NCI-H524 treated with DMSO at 0.1 percent for 48 hours (cell line): ENCODE measurements at places on chromosomes 2 and 18.

GRCh38 chr2:24855726-24856125, 62.5 kb downstream of the CENPO start:
- DNase-seq = no peak

DNA sequence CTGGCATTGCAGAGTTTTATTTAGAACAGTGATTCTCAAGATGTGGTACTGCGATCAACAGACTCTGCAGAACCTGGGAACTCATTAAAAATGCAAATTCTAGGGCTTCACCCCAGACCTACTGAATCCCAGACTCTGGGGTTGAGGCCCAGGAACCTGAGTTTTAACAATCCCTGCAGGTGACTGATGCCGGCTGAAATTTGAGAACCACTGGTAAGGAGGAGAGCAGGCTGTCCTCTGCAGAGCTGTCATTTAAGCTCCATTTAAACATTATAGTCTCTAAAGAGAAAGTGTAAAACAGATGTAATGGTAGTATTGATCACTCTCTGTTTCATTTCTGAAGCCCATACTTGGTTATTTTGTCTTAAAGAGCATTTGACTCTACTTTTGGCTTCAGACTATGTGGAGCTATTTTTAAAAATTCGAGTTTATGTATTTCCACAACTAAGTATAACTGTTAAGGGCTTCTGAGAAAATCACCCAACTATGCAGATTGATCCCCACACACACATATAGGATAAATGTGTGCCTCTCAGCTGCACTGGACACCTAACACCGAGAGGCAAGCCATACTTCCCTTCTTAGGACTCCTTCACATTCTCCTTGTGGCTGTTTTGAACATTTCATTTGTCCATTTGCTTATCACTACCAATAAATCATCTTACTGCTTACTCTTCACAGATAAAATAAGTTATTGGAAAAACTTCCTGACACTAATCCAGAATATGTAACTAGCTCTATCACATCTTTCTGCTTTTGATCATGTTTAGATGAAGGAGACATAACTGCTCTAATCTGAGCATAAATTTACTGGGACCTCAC, 487.5 kb downstream of the DLGAP1 start:
- peak; percentile 21 for DNase-seq

GRCh38 chr2:44247924-44248323, 27.4 kb upstream of the SLC3A1 start:
- no peak for DNase-seq

DNA sequence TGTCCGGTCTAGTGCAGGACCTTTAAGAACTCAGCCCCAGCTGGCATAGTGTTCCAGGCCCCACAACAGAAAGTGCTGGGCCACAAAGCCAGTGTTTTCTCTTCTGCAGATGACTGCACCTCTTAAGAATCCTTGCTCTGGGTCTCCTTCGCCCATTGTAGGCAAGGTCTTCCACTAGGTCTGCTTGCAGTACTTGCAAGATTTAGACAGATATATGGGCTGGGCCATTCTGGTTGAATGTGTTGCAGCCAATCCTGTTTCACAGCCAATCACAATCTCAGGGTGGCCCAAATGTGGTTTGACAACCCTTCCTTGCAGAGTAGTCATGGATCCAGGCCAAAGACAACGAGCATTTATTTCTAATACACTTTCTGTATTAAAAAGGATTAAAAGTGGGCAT, 13.1 kb upstream of the PIEZO2 start:
- DNase-seq = no peak

DNA sequence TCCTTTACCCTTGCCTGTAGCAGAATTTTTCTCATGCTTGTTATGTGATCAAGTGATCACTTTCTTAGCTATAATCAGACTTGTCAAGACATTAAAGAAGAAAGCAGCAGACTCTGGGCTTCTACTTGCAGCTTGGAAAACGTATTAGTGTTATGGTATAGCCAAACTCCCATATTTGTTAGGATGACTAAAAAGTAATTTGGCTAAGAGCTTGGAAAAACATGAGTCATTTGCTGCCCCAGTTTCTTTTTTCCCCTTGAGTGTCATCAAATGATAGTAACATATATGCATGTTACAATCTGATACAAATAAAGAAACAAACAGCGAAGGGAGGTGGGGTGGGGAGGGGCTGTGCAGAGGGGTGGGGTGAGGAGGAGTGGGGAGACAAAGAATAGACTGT, 155.5 kb downstream of the IKZF2 start:
- DNase-seq = no peak

DNA sequence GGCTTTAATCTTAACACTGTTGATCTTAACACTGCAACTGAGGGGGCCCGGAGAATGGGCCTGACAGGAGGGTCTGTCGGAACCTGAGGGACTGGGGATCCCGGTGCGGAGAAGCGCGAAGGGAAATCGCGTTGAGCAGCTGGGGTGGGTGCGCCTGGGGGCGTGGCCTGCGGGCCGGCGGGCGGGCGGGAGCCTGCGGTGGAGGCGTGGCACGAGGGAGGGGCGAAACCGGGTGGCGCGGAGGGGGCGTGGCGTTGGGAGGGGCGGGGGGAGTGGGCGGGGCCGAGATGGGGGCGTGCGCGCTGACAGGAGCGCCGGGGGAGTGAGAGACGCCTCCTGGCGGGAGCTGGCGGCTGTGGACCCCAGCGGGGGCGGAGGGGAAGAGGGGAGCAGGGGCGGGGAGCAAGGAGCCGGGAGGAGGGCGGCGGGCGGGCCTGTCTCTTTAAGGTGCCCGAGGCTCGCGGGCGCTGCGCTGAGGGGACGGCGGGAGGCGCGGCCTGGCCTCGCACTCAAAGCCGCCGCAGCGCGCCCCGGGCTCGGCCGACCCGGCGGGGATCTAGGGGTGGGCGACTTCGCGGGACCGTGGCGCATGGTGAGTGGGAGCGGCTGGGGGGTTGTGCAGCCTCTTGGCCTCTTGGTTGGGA, at the start of gene TWSG1:
Gene TWSG1 (plus strand): TSS at position 445 of the 644 bp plus-strand sequence. CDS start 2,457 bp downstream, outside the sequence.
- peak; percentile 39 for DNase-seq

GRCh38 chr2:144546933-144547332, 27.0 kb upstream of the ZEB2 start:
- DNase-seq = no peak

GRCh38 chr2:120570001-120570400, 165.7 kb upstream of the GLI2 start:
- no peak for DNase-seq

- DNase-seq = no peak
Observed at GRCh38 chr2:239161711-239162140, 239.1 kb downstream of the HDAC4 start.

GRCh38 chr18:76923485-76924085, 101.2 kb downstream of the ZNF236 start:
- no peak for DNase-seq

GRCh38 chr2:172196768-172197431, 94.2 kb upstream of the DLX2 start:
- no peak for DNase-seq

GRCh38 chr2:117862459-117862858, 48.0 kb downstream of the DDX18 start:
- no peak for DNase-seq

DNA sequence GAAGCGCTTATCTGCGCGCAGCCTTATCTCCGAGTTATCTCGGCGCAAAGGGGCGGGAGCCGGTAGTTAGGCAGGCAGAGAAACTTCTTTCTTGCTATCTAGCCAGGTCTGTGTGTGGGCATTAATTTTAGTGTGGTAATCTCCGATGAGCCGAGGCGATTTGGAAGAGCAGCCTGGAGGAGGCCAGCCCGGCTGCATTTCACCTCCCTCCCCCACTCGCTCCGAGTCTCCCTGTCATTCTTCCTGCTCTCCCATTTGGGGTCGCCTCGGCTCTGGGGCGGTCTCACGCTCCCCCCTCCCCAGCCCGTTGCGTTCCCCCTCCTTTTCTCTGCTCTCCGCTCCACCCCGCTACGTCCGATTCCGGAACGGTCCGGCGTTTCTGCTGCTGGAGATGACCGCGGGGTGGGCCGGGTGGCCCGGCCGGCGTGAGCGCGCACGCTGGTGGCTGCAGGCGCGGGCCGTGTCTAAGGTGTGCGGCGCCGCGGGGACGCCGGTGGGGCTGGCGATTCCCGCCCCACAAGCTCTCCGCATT, 566 bp downstream of the GATA6 start:
- no peak for DNase-seq

DNA sequence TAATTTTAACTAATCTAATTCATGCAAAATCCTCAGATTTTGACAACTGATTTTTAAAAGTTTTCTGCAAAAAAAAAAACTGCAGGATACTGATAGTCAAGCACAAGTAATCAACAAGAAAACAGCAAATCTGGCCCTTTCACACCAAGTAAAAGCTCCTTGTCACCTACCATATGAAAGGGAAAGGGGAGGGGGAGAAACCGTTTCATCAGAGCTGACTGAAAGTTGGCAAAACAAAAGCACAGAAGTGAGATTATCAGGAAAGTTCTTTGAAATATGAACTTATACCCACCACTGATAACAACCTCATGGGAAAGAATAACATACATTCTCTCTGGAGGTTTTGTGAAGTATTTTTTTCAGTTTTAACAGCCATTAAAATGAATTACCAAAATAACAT, 38.7 kb downstream of the ZNF521 start:
- DNase-seq = no peak

DNA sequence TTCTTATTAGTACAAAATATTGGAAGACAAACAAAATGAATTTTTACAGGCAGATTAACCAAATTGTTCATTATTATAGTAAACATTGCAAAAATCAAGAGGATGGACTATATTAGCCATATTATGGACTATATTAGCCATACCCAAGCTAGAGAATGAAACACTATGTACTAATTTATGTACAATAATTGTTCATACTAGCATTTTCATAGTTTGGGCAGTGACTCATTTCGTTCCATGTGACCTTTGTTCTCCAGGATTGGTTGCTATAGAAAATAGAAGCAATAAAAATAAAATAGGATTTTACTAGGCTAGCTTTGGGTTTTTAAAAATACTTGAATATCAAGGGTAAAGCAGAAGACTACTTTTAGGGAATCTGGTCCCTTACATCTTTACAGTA, 176.8 kb downstream of the ZEB2 start:
- no peak for DNase-seq

DNA sequence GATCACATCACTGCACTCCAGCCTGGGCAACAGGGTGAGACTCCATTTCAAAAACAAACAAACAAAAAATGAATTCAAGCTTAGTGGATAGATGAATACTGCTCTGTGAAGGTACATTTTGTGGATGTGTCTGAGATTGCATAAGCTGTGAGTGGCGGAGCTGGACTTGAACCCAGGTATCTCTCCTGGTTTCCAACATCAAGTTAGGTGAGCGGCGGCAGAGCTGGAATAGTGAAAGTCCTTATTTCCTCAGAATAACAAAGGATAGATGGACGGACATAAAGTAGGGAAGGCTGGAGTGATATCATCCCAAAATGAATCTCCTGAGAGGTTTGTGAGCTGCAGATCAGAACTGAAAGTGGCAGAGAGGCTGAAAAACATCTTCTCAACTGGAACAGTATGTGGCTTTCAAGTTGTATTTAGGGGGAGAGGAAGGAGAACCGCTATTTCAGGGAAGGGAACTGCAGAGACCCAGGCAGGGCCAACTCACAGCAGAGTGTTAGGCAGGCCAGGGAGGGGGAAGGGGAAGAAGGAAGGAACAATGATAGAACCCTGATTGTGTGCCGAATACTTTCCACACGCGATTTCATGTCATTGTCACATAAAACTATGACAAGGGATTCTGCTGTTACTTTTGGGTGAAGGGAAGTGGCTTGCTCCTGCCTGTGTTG, 106.2 kb downstream of the LPIN1 start:
- no peak for DNase-seq

DNA sequence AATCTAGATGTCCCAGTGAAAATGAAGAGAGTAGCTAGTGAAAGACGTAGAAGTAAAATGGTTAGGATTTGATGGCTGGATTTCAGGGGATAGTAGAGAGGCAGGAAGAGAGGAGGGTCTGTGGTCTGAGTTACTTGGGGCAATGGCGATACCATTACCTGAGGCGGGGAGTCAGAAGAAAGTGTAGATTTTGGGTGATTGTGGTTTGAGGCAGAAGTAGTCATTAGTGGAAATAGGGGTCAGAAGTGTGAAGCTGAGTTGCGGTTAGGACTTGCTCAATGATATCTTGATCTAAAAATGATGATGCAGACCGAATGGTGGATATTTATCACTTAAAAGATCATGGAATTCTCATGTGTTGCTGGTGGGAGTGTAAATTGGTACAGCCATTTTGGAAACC, 41.0 kb downstream of the CEP192 start:
- no peak for DNase-seq

DNA sequence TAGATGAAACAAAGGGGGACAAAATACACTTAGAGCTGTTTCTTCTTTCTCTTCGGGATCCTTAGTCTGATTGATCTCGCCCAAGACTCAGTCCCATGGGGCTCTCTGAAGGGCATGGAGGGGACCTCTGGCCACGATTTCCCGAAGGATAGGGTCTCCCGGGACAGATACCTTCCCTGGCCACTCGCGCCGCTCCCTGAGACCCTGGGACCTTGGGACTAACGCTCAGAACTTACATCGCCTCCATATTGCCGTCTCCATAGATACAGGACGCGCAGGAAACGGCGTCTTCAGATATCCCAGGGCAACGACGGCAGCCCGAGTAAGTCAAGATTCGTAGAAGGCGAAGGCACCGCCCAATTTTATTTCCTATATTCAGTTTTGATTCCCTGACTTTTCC, at the start of gene CFAP65:
Gene CFAP65 (minus strand): TSS at position 265 of the 400 bp plus-strand sequence. CDS start 2,468 bp downstream, outside the sequence.
- DNase-seq = no peak

DNA sequence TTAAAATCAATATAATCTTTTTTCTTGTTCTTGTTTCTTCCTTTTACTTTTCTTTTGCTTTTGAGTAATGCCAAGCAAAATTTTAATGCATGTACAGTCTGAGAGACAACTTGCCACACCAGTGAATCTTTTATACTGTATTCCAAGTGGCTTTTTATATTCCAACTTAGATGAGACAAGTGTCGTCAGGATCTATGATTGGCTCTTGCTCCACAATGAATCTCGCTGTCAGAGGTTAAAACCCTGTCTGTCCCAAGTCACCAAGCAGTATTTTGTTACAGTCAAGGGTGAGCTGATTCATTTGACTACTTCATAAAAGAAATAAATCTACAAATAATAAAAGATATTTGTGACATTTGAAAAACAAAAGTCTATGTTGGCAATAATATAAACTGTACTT, at the start of gene MSTN:
Gene MSTN (minus strand): TSS at position 129 of the 400 bp plus-strand sequence. CDS start 133 bp downstream, outside the sequence.
- DNase-seq = no peak

DNA sequence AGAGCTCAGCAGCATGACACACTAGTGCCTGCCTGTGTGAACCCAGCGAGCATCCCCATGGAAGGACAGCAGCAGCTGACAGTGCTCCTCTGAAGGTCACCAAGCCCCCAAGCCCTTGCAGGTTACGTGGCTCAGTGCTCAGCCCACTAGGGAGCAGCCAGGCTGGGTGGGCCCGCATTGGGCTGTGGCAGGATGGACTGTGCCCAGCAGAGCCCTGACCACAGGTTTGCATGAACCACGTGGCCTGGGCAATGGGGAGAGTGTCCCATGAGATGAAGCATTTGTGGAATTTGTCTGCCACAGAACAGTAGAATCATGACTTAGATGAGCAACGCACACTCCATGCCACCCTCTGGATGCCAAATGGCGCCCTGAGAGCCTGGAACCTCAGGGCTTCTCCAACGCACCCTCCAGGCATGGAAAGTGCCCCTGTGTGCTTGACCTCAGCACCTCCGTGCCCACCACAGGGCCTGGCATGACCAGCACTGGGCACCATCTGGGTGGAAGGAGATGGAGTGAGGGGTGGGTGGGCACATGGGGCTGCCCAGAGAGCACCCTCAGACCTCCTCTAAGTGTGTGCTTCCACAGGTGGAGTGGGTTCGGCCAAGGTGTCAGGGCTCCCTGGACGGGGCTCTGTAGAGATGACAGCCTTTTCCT, 216.1 kb upstream of the RAB6C start:
- no peak for DNase-seq

- DNase-seq = no peak
Observed at GRCh38 chr18:43596105-43596712, 318.9 kb upstream of the SYT4 start.
